ENCODE measurements at places on chromosomes 2 and 18.

DNA sequence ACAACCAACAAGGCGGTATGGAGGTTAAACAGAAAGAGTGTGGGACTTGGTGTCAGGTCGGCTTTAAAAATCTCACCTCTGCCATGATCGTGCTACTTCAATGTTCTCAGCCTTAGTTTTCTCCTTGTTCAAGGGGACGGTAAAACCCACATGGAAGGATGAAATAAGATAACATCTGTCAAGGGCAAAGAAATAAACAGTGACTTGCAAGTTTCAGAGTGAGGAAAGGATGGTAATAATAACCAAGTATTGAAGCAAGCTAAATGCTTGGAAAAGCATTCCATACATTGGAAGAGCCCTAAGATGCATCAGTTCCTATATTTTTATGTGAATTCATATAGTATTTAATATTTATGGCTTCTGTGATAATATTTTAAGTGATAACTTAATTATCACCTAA is 29.8 kb upstream of the LMAN1 start:
- no peak for DNase-seq

- no peak for DNase-seq
Observed at GRCh38 chr2:112727276-112728028, 6.6 kb downstream of the NT5DC4 start.

DNA sequence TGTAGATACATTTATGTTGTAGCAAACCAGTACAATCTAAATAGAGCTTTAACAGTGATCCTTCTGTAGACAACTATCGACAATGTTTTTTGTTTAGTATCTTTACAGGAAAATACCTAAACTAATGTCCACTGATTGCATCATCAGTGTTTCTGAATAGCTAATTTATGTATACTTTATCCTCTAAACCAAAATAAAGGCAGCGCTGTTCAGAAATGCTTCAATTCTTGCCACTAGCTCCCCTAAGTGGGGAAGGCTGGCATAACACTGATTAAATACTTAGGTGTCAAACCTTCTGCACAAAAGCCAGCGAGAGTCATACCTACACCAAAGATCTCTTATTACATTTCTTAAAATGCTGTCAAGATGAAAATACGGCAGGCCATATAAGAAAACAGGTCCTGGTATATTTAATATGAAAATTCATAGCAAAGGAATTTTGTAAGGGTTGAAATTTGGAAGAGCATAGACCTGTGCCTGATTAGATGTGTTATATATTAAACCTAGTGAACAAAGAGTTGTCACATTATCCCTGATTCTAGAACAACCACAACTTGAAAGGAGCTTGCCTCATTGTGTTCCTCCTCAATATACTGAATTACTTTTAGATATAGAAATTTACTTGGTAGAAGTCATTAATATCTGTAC is 1693.4 kb upstream of the SLC39A10 start:
- peak; percentile 71 for DNase-seq

DNA sequence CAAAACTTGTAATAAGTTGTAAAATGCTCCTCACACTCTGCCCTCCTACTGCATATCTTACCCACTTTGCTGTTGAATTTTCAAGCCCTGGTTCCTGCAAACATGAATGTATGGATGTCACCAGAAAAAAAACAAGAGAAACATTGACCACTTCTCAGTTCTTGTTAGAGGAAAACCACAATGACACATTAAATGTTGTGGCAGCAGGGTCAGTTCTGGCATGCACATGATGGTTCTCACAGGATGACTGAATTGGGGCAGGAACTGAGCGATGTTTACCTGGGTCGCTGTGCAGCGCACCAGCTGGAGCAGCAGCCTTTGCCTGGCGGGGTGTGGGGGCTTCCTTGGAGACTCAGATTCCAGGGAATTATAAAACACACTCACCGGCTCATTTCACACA is 14.0 kb upstream of the PRKCE start:
- DNase-seq, result peak; percentile 69

DNA sequence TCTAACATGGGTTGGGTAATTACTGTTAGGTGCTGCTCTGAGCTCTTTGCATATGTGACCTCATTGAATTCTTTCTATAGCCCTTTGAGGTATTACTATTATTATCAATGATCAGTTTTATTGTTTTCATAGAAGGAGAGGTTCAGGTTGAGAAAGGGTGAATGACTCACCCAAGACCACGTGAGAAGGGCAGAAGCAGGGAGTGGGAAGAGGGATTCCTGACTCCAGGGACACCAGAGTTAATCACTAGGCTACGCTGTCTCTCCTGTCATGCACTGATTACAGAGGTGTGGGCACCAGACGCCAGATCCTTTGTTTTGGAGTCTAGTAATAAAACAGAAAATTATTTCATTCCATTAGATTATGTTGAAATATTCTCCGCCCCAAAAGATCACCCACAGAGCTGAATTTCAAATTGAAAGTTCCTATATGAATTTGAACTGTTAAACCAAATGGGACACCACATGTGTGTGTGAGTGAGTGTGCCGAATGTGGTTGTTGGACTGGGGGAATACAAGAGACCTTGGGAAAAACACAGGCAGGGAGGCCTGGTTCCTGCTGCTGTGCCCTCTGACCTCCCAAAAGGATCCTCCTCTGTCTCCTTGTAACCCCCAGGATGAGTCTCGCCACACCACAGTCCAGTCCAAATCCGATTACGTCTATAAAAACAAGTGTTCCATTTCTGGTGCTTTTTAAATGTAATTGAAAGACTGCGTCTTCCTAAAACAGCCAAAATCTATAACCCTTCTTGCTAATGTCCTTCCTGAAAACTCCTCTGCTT is 215.4 kb downstream of the ZNF521 start:
- no peak for DNase-seq

Measured in astrocyte of the spinal cord (primary cell).